ENCODE measurements at places on chromosomes 4 and X.

DNA sequence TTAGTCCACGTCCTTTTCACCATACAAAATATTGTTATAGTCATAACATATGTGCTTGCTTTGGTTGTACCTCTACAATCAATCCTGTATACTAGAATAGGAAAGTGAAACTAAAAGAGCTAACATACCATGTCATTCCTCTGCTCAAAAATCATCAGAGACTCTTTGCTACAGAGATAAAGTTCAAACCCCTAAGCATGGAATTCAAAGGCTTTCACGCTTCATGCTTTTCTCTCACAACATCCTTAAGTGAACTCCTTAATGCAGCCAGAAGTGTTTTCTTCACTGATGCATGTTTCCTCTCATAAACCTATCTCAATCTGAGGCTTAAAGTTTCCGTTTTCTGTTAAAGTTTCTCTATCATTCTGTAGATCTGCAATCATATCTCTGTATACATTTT is 744.6 kb upstream of the IGFBP7 start:
- DNase-seq = no peak

- no peak for DNase-seq
Observed at GRCh38 chr4:30950737-30951136, 230.6 kb downstream of the PCDH7 start.

GRCh38 chrX:129846716-129847115 is 3.0 kb upstream of the ZDHHC9 start:
- DNase-seq = no peak

- no peak for DNase-seq
Observed at GRCh38 chr4:107215222-107215621, 179.1 kb upstream of the DKK2 start.

DNA sequence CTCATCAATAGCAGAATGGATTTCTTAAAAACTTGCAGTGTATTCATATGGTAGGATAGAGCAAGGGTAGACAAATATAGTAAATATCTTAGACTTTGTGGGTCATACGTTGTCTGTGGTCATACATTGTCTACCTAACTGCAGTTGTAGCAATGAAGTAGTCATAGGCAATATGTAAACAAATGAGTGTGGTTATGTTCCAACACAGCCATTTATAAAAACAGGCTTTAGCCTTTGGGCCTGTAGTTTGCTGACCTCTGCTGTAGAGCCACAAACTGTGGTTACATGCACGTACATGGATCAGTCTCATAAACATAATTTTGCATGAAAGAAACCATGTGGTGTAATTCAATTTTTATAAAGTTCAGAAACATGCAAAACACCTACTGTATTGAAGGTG is 98.9 kb downstream of the LARP1B start:
- no peak for DNase-seq

GRCh38 chrX:56232221-56233082 is at the start of gene KLF8:
TSS of gene KLF8 (plus strand) at chrX:56232356. CDS start at chrX:56233335, 979 bp downstream.
- DNase-seq = no peak

DNA sequence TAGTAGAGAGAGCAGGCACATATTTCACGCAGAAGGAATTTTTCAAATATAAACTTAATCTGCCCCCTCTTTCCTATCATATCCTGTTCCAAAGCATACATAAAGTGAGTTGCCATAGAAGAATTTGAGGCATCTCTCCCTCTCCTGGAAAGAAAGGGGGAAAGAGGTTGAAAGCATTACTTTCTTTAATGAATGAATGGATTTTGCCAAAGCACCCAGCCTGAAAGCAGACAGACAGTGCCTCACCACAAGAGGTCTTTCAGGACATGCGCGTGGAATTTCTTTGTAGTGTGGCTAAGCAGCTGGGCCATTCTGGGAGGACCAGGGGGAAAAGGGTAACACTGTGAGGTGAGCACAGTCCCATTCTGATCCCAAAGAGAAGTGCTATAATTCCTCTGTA is 651.4 kb downstream of the IQCM start:
- no peak for DNase-seq

DNA sequence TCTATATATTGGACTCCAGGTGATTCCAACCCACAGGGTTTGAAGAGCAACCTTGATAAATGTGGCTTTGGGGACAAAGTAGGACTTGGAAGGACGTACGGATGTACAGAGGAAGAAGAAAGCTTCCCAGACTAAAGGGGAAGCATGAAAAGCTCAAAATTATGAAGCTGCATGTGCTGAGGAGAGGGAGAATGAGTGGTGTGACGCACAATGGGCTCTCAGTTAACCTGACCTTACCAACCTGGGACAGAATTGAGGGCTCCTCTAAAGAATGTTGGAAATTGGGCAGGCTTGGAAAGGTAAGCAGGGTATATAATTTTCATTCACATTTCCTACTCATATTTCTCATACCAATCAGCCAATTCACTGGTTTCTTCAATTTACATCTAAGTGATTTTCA is 10.5 kb upstream of the TIGD2 start:
- DNase-seq = no peak

DNA sequence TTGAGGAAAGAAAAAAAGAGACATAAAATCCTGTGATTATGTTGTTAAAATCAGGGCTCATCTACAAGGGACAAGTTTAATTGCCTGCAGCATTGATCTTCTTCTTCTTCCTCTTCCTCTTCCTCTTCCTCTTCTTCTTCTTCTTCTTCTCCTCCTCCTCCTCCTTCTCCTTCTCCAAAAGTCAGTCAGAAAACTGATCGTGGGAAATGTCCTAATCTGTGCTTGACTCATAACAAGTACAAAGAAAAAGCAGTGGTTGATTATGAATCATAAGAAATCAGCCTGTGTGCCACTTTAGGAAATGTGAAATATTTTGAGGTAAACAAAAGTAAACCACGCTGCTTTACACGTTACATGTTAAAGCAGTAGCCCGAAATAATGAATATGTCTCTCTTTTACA is 2.7 kb upstream of the ATP10D start:
- no peak for DNase-seq

DNA sequence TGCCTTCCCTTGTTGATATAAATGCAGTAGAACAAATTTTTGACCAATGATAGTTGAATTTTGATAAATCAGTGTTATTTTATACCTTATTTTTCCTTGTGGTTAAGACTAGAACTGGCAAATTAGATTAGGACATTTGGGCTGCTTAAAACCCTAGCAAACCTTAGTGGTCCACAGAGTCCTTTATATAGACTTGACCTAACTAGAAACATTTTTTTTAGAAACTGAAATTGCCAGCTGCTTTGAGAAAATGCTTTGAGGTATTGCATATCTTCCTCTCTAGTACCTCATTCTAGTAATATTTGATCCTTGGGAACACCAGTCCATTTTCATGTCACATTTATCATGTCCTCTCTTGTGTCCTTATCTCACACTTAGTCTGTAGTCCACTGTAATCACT is 580.3 kb downstream of the FSTL5 start:
- no peak for DNase-seq

- DNase-seq = no peak
Observed at GRCh38 chrX:118156953-118157608, 40.5 kb upstream of the KLHL13 start.

- no peak for DNase-seq
Observed at GRCh38 chr4:39450618-39451017, 8.1 kb downstream of the RPL9 start.

DNA sequence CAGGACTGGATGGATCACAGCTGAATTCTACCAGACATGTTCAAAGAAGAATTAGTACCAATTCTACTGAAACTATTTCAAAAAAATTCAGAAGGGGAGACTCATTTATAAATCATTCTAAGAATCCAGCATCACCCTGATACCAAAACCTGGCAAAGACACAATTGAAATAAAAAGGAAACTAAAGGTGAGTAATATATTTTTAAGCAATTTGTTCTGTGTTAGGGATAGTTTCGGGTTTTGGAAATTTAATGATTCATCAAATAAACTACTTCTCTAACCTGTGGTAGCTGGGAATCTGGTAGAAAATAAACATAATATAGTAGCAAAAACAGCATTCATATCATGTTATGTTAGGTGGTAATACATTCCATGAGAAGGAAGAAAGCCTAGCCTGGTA is 662.2 kb upstream of the BOD1L1 start:
- no peak for DNase-seq

- DNase-seq = no peak
Observed at GRCh38 chrX:39739585-39739984, 358.2 kb downstream of the BCOR start.

DNA sequence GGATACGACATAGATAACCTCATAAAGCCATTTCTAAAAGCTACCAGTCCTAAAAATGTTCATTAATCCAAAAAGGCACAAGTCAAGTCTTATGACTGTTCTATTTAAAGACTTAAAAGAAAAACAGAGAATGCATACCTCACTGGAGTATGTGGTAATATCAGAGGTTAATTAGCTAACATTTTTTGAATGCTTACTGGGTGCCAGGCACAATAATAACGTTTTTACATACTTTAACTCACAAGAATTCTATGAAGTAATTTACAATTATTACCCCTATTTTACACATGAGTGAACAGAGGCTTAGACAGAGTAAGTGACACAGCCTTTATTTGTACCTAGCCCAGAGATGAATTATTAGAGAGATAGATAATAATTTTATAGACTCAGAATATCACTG is 207.5 kb downstream of the PDGFC start:
- no peak for DNase-seq

DNA sequence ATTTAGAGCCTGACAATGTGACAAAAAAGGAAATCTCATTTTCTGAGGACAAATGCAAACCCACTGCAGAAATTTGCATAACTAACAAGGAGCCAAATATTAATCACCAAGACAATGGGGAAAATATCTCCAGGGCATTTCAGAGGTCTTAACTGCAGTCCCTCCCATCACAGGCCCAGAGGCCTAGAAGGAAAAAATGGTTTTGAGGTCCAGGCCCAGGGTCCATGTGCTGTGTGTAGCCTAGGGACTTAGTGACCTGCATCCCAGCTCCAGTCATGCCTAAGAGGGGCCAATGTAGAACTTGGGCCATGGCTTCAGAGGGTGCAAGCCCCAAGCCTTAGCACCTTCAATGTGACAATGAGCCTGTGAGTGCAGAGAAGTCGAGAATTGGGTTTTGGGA is 44.2 kb downstream of the P2RY10 start:
- no peak for DNase-seq

- no peak for DNase-seq
Observed at GRCh38 chr4:10120943-10121567, 4.5 kb upstream of the WDR1 start.
